ENCODE measurements at places on chromosomes 3 and 15.

DNA sequence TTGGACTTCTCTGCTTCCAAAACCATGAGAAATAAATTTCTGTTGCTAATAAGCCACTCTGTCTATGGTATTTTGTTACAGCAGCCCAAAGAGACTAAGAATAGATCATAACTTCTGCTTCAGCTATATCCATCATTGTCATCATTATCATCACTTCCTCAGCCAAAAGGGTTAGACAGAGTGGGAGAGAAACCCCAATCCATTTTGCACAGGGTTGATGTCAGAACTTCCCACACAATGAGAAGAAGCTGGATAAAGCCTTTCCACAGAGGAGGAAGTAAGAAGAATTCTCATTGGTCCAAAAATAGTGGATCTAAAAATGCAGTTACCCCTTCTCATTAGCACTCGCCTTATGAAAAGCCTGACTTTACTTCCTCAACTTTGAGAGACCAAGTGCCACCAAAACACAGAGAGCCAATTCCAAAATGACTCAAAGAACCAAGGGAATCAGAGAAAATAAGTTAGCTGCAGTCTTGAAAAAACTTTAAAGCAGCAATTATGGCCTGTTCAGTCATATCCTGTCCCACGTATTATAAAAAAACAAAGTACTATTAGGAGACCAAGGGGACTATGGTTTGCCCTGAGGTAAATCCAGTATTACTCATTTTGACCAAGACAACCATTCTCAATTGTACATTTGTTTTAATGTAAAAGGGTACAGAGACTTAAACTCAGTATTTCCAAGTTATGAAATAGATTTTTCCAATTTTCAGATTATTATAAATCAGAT lies 80.2 kb downstream of the WNT5A start:
- DNase-seq, result no peak

DNA sequence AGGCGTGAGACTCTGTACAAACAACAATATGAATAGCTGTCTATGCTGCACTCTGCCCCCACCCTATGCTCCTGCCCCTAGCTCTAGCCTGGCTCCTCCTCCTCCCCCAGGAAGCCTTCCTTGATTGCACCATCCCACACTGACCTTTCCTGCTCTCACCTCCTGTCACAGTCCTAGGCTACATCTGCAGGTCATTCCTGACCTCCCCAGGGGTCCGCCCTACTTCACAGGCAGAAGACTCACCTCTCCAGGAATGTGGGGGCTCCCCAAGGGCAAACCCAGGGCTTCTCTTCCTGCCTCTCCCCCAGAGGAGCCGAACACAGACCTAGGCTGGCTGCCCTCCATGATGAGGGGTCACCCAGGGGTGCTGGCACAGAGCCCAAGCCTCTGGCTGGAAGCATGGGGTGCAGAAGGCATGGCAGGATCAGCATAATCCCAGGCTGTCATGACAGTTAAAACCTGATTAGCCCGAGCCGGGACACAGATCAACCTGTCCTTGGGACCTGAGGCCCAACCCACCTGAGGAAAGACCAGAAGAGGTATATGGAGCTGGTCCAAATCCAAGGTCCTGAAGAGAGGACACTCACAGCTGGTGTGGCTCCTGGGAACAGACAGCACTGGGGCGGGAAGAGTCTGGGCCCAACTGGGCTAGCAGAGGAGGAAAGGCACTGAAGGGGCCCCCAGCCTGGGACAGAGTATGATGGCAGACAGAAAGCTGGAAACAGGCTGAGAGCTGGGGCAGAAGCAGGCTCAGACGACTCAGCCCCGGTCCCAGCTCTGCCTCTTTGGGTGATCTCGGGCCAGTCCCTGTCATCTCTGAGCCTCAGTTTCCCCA lies 5.9 kb downstream of the SEMA7A start:
- no peak for DNase-seq

- DNase-seq, result no peak
Observed at GRCh38 chr3:21750080-21750696, 822 bp downstream of the ZNF385D start.

DNA sequence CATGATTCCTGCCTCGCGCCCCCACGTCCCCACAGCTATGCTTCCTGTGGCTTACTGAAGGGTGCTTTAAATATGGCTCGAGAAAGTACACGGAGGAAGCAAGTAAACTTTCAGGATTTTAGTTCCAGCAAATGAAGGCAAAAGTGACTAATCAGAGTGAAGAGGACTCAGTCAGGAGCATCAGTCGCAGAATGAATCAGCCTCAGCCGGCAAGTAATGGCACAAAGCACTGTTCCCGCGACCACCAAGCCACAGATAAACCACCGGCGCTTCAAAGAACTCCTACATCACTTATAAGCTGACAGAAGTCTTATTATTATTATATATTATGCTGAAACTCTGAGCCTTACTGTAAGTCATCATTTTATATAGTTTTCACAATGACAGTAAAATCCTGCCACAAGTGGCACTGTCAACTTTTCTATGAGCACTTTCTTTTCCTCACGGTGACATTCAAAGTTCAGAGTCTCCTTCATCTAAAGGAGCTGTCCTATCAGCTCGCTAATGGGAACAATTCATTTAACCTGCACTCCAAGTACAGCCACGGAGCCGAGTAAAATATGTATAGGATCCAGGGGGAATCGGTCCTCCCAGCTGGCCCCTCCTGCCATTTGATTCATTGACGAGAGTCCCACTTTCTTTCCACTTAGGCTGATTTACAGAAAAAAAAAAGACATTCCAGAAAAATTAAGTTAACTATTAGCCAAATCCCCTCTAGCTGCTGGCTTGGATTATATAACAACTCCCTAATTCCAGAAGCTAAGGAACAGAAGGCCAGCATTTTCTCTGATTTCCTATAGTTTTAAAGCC lies 217.0 kb upstream of the ICE2 start:
- no peak for DNase-seq

GRCh38 chr3:161838021-161838420 lies 341.4 kb downstream of the OTOL1 start:
- no peak for DNase-seq

- DNase-seq, result no peak
Observed at GRCh38 chr15:62870216-62870615, 172.3 kb upstream of the TPM1 start.

- no peak for DNase-seq
Observed at GRCh38 chr15:57948351-57949289, 116.9 kb downstream of the ALDH1A2 start.

- DNase-seq, result no peak
Observed at GRCh38 chr3:187104342-187104741, 35.0 kb downstream of the RPL39L start.

DNA sequence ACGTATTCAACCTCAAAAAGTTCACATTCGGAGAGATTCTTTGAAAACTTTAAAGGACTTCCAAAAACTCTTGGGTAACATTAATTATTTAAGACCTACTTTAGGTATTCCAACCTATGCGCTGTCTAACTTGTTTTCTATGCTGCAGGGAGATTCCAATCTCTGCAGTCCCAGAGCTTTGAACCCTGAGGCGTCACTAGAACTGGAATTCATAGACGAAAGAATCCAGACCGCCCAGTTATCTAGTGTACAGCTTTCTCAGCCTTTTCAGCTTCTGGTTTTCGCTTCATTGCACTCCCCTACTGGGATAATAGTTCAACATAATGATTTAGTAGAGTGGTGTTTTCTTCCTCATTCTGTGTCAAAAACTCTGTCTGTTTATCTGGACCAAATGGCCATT lies 711.3 kb downstream of the ROBO1 start:
- DNase-seq, result no peak

- no peak for DNase-seq
Observed at GRCh38 chr3:118548434-118548833, 486.2 kb downstream of the IGSF11 start.

DNA sequence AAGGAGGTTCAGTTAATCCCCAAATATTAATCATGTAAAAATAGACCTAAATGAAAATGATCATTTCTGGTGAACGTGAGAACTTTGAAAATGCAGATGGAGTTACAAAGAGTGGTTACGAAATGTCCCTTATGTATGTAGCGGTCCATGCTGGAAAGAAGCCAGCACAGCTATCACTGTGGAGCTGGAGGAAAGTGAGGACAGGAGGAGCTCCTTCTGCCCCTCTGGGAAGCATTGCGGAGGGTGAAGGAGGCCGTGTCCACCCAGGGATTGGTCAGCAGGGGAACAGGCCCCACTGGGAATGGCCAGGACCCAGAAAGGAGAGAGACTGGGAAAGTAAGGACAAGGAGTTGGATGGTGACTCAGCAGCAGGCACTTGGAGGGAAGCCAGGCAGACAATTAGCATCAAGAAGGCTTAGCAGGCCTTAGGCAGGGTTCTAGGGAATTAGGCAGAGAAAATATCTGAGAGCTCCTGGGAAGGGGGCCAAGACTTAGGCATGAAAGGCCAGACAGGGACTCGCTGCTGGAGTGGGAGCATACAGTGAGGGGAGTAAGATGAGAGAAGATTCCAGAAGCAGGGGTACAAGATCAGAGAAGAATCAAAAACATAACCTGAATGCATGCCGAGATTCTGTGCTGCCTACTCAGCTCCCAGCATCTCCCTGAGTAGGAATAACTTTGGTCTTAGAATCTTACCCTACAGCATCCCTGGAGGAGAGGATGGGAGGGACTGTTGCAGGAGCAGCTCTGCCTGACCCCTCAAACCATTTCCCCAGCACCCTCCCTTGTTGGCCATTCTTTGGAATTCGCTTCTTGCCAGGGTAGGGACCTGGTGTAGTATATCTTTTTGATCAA lies 171.0 kb upstream of the UMPS start:
- no peak for DNase-seq

DNA sequence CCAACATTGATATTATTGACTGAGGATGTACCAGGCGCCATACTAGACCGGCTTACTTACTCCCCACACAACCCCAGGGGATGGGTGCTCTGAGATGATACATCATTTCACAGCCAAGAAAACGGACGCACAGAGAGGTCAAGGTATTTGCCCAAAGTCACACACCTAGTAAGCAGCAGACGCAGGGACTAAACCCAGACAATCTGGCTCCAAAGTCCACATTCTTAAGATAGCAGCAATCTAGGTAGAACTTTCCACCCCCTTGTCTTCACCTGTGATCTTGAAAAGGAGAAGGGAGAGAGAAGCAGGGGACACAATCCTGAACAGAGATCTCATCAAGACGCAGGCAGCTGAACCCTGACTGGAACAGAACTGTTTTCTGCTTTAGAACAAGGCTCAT lies 200.6 kb downstream of the XXYLT1 start:
- no peak for DNase-seq

DNA sequence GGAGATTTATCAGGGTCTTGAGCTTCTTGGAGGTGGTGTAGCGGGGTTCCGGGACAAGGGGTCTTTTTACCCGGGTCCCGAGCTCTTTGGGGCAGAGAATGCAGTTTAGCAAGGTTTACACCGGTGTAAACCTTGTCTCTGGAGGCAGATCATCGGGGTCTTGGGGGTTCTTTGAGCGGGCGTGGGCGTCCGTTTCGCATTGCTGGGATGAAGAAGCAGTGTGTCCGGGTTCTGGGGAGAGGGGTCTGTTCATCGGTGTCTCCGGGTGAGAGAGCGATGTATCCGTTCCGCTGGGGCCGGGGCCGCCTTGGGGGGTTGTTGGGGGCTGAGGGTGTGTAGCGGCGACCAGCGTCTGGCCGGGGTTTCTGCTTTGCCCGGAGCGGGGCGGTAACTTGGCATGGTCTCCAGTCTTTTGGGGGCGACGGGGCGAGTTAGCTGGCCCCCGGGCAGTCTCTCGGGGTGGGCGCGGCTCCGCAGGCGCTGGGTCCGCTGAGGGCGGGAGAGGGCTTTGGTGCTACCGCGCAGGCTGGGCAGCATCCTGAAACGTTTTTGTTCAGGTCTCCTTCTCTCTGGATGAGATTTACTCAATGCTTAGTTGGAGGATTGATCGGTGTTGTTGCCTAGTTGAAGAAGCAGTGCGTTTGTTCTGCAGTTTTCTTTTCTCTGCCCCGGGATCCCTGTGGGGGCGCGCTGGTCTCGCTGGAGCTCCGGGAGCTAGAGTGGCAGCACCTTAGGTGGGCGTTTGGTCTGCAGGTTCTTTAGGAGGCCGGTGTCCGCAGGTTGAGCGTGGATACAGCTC lies 843 bp downstream of the GLCE start:
- DNase-seq, result no peak

GRCh38 chr3:64901522-64901885 lies 213.7 kb upstream of the ADAMTS9 start:
- no peak for DNase-seq

DNA sequence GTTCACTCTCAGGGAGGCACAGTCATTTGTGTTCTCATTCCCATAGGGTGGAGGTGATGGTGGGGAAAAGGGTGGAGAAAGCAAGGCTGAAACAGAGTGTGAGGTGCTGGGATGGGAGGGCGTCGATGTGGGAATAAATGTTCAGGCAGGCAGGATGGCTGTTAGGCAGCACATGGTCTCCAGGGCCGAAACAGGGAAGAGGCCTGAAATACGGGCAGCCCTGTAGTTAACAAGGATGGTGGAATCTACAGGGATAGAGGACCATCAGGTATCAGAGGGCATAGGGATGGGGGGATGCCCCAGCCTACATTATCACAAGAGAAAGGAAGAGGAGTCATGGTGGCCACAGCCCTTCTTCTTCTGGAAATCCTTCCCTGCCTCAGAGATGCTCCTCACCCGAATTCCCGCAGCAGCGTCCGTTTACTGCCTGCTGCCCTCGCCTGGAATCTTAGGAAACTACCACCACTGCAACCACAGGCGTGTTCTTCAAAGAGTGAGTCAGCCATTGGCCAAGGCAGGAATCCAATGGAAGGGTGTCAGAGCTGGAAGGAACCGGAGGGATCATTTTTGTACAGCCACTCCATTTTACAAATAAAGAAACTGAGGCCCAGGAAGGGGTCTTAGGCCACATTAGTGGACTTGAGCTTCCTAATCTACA lies 49.7 kb upstream of the POMGNT2 start:
- DNase-seq, result no peak

DNA sequence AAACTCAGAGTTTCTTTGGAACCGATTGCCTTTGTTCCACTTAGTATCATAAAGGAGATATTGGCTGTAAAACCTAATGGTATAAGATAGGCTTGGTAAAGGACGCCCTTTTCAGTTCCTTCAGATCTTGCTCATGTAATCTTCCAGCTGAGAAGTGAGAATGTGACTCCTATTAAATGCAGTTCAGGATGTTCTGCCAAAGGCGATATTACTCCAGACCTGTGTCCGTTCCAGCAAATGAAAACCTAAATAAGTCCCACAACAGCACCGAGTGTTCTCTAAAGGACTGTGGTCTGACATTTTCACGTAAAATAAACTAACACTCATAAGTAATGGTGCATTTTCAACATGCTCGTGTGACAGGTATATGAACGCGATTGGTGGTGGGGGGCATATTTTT lies 276.2 kb downstream of the FEZF2 start:
- DNase-seq, result no peak

Data from stimulated activated naive CD4-positive, alpha-beta T cell (primary cell).